Hepatocyte (in vitro differentiated cells): ENCODE measurements at places on chromosomes 2 and 18. TPM values are rescaled to one million over a fixed set of nuclear protein-coding genes. Genes with fewer than 3 reads are reported as not detected.

GRCh38 chr2:85956646-85957039 is 67.9 kb upstream of the ST3GAL5 start:
- no peak for DNase-seq

DNA sequence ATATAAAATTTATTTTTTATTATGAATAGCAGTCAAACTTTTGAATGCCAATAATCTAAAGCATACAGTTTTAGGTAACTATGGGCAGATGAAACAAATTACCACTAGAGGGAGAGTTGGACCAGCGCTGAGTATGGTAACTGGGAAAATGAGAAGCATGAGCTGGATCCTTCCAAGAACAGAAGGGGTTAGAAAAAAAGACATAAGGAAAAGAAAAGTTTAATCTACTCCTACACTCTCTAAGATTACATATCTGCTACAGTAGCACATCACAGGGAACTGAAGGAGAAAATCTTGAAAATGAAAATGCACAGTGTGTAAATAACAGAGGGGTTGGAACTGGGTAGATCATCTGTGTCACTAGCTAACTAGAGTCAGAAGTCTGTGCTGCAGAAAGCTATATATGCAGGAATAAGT is 15.5 kb downstream of the REG3G start:
- DNase-seq, result peak; percentile 44

GRCh38 chr2:157843935-157844334 is 32.2 kb downstream of the ACVR1 start:
- no peak for DNase-seq

- DNase-seq, result no peak
Measured at GRCh38 chr2:111711270-111711669, 172.7 kb downstream of the ANAPC1 start.

DNA sequence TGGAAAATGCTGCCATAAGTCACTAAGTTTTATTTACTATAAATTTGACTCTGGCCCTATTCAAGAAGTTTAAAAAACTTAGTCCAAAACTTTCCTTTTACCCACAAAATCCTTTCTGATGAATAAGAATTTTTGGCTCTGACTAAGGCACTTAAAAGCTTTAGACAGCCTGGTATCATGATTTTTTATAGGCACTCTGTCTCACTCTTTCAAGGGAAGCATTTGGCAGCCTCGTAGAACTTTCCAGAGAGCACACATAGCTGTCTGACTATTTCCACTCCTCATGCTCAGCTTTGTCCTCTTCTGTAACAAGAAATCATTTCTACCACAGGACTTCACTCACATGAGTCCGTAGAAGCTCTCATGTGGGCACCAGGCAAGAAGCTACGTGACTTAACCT is 32.3 kb upstream of the XDH start:
- DNase-seq, result peak; percentile 38

NOL4 gene
- 1.3 and 2.0 TPM in 2 replicates for total RNA-seq

RNF125 gene
- total RNA-seq, result 1.1 and 2.1 TPM in 2 replicates
